Lung (tissue), 17 donors: ENCODE measurements at places on chromosomes 16 and 17. TPM values are rescaled to one million over a fixed set of nuclear protein-coding genes. Genes with fewer than 3 reads are reported as not detected.

The NETO2 gene
- total RNA-seq = 7.5 TPM

The GRIN2C gene
- not detected for total RNA-seq

The SKAP1 gene
- total RNA-seq = 3.3 TPM

The CLEC19A gene
- not detected for total RNA-seq

DNA sequence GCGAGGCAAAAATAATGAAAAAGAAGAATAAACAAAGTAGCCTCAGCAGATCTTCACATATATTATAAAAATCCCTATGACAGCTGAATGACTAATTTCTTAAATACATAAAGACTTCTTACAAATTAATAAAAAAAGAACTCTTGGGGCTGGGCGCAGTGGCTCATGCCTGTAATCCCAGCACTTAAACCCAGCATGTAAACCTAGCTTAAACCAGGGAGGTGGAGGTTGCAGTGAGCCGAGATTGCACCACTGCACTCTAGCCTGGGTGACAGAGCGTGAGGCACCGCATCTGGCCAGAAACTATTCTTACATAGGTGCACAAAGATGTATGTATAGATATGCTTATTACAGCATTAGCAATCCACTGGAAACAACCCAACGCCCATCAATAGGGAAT lies 27.7 kb downstream of the C17orf100 start:
- DNase-seq = no peak

GRCh38 chr17:73586275-73586832 lies 57.9 kb downstream of the SDK2 start:
- DNase-seq = peak; percentile 27

DNA sequence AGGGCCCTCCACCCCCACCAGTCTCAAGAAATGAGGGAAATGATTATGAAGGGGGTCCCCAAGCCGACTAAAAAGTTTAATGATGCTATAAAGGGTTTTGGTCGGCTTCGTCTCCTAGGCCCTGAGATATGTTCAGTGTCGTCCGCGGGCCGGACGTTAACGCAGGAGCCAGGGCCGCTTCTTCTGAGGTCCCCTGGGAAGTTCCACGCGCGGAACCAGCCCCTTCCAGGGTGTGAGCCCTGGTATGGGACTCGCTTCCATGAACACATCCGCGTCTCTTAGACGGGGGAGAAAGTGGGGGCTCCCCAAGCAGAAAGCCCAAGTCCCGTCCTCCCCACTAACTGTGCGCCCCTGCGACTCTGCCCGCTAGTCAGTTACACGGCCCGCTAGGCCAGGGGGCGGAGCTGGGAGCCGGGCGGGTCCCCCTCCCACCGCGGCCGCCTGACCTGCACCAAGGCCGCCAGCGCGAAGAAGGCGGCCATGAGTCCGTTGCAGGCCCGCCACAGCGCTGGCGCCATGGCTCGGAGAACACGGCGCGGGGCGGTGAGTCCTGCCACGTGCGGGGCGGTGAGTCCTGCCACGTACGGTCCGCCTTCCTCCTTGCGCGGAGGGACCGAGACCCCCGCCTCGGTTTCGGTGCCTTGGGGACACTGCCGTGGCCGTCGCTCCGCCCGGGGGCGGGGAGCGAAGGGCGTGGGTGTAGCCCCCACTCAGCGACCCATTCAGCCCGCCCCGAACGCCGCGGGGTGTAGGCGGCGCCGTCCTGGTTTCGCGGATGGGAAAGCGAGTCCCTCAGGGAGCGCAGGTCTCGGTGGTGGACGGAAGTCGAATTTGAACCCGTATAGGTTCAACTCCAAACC lies at the start of gene TMEM220:
Gene TMEM220, minus strand, starts transcription at position 690 of the 860 bp plus-strand sequence. Its CDS starts 172 bp downstream, at position 518.
- peak; percentile 91 for DNase-seq

DNA sequence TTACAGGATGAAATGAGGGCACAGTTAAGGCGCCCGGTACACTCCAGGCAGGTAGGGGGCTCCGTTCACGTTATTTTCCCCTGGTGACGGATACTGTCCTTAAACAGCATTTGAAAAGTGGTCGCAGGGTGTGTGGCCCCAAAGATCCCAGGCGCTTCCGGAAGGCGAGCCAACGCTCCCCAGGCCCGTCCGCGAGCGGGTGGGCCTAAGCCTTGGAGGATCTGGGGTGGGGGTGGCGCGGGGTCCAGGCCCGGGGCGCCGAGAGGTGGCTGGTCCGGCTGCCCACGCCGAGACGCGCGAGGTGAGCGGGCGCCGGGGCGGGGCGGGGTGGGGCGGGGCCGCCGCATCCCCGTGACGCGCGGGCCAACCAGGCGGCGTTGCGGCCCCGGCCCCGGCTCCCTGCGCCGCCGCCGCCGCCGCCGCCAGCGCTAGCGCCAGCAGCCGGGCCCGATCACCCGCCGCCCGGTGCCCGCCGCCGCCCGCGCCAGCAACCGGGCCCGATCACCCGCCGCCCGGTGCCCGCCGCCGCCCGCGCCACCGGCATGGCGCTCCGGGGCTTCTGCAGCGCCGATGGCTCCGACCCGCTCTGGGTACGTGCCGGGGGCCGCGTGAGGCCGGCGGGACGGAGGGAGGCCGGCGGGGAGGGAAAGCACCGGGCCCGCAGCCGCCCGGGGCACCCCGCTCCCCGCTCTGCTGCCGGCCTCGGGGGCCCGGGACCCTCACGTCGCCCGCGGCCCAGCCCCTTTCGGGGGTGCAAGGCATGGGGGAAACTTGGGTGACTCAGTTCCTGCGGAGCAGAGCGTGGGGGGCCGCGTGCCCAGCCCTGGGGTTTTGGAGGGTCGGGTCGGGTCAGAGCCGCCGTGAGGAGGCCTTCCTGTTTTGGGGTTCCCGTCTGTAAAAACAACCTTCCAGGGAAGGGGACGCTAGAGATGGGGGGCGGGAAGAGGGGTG lies at the start of gene ABCC1:
Gene ABCC1, plus strand, starts transcription at position 407 of the 951 bp plus-strand sequence. Its CDS starts 136 bp downstream, at position 543.
- DNase-seq = peak; percentile 51

GRCh38 chr17:68682903-68683302 lies 81.7 kb upstream of the FAM20A start:
- DNase-seq = no peak

- DNase-seq = no peak
Observed at GRCh38 chr17:14153374-14153773, 83.3 kb downstream of the CDRT15 start.

DNA sequence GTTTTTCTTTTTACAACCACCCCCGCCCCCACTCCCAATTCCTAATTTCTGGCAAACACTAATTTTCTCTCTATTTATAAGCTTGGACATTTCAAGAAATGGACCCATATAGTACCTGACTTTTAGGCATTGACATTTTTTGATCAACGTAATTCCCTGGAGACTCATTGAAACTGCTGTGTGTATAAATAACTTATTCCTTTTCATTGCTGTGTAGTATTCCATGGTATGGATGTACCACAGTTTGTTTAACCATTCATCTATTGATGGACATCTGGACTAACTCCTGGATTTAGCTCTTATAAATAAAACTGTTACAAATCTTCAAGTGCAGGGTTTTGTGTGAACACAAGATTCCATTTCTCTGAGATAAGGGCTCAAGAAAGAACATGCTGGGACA lies 47.1 kb upstream of the RBFOX1 start:
- DNase-seq = no peak

- DNase-seq = no peak
Observed at GRCh38 chr17:63354256-63354655, 91.8 kb downstream of the CYB561 start.

DNA sequence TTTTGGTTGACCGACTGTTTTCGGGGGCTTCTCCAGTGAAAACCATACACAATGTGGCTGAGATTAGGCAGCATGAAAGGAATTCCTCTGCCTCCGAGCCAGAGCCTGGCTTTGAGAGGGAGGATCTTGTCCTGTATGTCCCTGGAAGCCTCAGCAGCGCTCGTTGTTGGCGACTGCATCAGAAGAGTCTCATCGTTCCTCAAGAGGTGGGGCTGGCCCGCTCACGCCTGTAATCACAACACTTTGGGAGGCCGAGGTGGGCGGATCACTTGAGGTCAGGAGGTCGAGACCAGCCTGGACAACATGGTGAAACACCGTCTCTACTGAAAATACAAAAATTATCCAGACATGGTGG lies 15.0 kb downstream of the HS3ST6 start:
- no peak for DNase-seq

GRCh38 chr16:27954191-27954590 lies 109.3 kb downstream of the GSG1L start:
- no peak for DNase-seq
